ENCODE measurements at places on chromosomes 11 and 22.

GRCh38 chr22:19761725-19762567 is 1.4 kb downstream of the TBX1 start:
- DNase-seq, result no peak

GRCh38 chr22:40204321-40205116 is 26.8 kb downstream of the TNRC6B start:
- DNase-seq, result no peak

DNA sequence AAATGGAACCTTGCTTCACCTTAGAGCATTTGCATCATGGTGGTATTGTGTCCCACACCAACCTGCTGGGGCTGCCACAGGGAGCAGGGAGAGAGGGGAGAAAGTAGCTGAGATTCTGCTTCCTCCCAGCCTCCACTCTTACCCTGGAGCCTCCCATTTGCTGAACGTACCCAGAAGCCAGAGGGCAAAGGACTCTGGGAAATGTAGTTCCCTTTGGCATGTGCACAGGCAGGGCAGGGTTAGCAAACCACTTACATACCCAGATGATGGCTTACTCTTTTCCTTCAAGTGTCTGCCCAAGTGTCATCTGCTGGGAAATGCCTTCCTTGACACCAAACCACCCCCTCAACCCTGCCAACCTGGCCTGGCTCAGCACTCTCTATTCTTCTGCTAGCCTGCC is 16.9 kb downstream of the SMIM38 start:
- no peak for DNase-seq

DNA sequence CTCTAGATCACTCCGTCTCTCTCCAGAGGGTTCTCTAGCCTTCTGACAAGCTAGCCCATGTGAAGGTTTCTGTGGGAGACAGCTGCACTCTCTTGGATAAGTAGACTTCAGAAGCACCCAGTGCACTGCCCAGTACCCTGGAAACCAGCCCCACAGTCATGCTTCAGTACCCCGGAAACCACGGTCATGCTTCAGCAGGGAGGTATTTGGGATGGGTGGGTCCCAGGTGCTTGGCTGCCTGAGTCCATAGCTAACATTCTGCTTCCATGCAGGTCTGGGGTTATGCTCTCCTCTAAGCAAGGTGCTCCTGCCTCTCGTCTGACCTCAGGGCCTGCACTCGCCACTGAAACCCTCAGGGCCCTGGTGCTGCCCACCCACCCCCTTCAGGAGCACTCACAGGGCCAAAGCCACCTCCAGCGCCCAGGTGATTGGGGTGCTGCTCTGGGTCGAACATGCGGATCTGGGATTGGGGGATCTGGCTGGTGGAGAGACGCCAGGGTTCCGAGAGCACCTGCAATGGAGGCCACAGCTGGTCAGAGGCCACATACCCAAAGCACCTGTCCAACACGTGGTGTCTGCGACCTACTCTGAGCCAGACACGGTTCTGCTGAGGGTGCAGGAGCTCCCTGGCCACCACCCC is 7.3 kb upstream of the SYCE3 start:
- DNase-seq, result no peak

DNA sequence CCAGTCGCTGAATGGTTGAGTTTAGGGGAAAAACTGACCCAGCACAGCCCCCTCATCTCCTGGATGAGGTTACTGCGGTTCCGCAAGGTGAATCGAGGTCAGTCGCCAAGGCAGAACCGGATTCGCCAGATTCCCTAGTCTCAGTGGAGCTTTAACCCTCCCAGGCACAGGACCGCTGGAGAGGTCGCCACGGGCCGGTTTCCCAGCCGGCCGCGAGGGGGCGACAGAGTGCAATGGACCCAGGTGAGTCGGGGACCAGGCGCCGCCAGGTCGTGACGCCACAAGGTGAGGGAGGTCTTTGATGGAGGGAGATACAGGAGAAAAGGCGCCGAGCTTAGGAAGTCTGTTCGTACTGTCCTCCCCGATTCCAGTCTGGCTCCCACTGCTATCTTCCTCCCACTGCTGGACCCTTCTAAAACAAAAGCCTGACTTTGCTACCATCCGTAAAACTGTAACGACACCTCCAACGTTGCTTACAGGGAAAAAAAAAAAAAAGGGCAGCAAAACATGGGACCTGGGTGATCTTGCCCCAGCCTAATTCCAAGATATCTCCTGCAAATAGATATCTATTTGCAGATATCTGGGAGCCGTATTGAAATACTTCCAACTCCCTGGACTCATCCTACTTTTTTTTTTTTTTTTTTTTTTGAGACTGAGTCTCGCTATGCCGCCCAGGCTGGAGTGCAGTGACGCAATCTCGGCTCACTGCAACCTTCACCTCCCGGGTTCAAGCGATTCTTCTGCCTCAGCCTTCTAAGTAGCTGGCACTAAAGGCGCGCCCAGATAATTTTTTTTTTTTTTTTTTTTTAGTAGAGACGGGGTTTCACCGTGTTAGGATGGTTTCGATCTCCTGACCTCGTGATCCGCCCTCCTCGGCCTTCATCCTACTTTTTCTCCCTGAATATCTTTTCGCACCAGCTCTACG is 1.4 kb upstream of the GGA1 start:
- peak; percentile 69 for DNase-seq

- DNase-seq, result no peak
These were observed 662.1 kb downstream of the NTM start for GRCh38 chr11:132032555-132032954.

DNA sequence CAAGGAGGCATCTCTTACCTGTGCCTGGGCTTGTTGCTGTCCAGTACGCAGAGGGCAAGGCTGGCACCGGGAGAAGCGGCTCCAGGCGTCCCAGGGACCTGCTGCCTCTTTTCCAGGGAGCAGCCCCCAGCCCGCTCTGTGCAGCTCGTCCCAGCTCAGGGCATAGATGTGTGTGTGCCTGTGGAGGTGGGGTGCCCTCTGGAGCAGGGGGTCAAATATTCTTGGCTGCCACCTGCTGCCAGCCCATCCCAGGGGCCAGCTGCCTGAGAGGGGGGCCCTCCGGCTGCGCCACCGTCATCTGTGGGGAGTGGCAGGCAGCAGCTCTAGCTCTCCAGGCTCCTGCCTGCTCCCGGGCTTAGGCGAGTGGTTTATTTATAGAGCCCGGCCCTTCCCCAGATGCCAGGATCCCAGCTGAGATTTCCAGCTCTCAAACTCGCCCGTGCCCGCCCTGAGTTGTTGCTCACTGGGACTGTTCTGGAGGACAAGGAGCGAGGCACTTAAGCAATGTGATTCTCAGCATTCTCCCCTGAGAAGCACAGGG is 87.5 kb downstream of the RTL6 start:
- DNase-seq, result no peak

DNA sequence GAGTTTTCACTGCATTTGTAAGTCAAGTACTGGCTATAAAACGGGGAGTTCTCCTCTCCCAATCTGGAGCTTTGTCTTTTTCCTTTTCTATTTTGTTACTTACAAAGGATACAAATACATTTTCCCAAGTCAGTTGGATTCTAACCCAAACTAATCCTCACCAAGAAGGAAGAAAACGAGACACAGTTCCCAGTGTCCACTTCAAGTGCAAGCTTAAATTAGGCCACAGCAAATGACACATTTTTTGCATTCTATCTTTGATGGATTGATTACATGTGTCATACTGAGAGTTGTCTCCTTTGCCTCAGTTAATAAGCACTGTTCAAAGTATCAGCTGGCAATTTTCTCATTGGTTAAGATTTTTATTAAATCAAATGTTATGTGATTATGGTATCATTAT is 296.7 kb upstream of the ANO5 start:
- DNase-seq, result no peak

DNA sequence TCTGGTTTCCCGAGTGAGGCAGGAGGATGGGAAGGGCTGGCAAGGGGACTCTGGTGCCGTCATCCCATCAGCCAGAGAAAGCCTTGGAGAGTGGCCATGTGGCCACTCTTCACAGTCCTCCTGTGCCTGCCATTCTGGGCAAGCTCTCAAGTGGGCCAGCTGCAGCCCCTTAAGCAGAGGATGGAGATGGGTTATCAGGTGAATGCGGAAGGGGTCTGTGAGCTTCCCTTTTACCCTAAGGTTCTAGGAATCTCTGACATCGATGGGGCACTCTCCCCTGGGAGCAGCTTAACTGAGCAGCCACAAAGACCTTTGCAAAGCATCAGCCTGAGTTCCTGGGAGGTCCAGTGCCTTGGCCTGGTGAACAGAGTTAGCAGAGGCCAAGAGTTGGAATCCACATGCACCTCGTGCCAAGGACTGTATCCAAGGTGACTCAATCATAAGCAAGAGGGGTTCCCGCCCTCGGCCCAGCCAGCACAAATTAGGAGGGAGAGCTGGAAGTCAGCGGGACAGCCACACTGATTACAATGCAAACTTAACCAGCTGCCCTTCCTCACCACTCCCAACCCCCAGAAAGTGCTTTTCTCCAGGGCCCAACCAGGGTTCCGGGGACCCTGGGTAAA is 193.6 kb downstream of the BUD13 start:
- DNase-seq, result no peak

GRCh38 chr11:110829873-110830272 is 117.6 kb upstream of the ARHGAP20 start:
- no peak for DNase-seq

- no peak for DNase-seq
These were observed 900.3 kb downstream of the METTL15 start for GRCh38 chr11:29008481-29008880.

- DNase-seq, result no peak
These were observed 446.6 kb downstream of the DLG2 start for GRCh38 chr11:85180528-85180927.

DNA sequence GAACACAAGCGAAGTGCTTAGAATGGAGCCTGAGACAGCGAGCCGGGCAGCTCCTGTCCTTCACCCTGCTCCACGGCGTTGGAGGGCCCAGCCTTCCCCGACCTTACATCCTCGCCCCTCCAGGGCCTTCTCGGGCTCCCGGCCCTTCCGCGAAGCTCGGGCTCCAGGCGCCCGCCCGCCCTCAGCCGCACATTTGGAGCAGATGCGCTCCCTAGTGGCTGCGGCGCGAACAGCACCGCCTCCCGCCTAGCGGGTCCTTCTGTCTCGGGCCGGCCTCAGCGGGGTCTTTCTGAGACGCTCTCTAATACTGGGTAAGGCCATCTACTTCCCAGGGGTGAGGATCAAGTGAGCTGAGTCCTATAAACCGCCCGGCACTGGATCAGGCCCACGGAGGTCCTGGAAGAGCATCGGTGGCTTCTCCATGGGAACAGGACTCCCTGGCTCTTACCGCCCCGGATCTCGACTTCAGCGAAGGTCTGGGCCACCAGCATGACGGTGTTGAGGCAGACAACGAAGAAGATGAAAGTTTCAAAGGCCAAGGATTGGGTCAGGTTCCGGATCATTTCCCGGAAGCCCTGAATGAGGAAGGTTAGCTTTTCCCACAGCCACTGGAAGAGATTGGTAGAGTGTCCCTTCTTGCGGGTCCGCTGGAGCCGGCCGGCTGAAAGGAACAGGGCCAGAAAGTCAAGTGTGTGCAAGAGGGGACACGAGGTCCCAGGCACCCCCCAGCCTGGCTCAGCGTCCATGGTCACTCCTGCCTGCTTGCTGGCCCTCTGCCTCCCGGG is 3.7 kb downstream of the CATSPER1 start:
- DNase-seq, result no peak

GRCh38 chr22:19782533-19782932 is 22.0 kb downstream of the TBX1 start:
- no peak for DNase-seq

GRCh38 chr11:112348480-112349029 is 87.9 kb upstream of the PLET1 start:
- no peak for DNase-seq

DNA sequence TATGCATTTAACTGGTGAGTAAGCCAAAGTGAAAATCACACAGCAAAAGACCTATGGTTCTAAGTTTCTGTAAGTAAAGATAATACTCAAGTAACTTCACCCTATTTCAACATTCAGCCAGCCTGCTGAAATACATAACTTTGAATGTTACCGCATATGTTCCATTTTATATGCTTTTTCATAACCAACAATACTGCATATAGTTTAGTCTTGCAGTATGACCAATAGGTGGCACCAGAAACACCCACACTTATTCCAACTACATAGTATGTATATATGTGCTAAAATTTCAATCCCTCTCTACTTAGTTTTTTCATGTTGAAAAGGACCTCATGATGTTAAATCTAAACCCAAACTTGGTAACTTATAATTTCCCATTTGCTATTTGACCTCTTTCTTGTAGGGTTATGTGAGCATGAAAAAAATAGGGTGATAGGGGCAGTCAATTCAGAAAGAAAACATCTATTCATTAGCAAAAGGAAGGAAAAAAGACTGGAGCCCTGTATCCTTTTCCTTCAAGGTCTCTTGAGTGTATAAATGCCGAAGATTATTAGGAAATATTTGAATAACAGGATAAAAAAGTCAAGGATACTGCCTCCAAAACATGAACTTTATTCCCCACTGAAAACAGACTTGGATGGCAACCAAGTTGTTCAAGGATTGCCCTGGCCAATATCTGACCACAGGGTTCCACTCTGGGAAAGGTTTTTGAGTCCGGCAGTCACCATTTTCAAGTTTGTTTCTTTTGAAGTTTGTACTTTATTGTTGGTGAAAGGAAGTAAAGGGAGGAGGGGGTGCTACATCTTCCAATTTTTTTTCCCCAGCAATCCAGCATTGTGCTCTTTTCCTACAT is 23.8 kb upstream of the FZD4 start:
- no peak for DNase-seq

- DNase-seq, result no peak
These were observed 119.4 kb downstream of the HIPK3 start for GRCh38 chr11:33376331-33377310.

GRCh38 chr11:129639300-129639699 is 176.3 kb upstream of the TMEM45B start:
- no peak for DNase-seq

DNA sequence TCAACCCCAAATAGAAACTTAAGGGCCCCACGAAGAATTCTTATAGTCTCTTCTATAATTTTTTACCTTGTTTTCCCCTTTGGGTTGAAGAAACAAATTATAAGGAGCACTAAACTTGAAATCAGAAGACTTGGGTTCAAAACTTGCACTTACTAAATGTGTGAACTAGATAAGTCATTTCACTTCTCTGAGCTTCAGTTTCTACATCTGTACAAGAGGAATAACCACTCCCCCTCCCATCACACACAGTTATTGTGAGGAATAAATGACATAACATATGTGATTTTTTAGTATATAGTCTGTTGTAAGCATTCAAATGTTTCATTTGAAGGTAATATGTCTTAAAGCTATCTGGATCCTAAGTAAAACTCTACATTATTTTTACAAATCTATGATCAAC is 78.8 kb downstream of the LIF start:
- DNase-seq, result no peak

DNA sequence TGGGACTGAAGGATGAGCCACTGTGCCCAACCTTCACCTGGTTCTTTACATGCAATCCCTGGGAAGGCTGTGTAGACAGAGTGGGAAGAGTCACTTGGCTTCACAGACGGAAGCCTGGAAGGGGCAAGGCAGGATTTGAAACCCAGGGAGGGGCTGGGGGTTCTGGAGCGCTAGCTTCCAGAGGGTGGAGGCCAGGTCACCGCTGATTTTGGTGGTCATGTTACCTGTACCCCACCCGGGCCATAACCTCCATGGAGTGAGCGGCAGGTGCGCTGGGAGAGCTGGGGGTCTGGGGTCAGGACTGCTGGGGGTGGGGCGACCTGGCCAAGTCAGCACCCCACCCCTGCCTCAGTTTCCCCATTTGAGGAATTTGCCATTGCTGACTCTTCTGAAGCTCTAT is 38.3 kb downstream of the PDGFB start:
- no peak for DNase-seq

- no peak for DNase-seq
These were observed 18.5 kb downstream of the MGAT3 start for GRCh38 chr22:39475337-39475736.
